Liver (tissue), 10 donors: ENCODE measurements at places on chromosomes 16 and 17. TPM values are rescaled to one million over a fixed set of nuclear protein-coding genes. Genes with fewer than 3 reads are reported as not detected.

DNA sequence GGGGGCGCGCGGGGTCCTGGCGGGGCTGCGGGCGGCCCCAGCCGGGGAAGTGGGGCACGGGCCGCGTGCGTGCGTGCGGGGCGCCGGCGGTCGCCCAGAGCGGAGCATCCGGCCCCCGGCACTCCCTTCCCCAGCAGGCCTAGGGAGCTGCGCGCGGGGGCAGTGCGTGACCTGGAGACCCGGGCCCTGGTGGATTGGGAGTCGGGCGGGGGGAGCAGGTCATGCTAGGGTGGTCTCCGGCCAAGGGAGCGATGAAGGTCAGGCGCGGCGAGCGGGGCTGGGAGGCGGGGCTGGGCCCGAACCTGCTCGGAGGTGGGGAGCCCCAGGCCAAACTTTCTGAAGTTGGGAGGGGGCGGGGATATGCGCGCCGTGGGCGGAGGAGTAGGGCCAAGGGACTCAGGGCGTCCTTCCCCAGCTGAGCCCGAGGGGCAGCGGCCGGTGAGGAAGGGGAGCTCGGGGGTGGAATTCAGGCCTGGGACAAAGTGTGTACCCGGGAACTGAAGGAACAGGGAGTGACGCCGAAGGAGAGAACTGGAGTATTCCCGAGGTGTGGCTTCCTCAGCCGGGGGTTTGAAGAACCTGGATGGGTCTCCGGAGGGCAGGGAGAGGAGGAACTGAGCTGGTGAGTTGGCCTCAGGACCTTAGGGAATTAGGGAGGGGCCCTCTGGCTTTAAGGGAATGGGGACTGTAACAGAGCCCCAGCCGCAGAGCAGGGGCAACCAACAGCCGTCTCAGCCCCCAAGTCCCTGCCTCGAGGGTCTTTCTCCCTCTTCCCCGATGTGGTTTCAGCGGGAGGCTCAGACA, 589 bp downstream of the XYLT2 start:
- DNase-seq, result no peak
- no peak overlapping the region for H3K27ac ChIP-seq
- H3K4me1 ChIP-seq, result peaks cover 17% of the 10 kb centered on the region
- H3K36me3 ChIP-seq, result no peaks in the 10 kb centered on the region
- peak overlapping the region; percentile 58 for H3K4me3 ChIP-seq

- no peaks in the 10 kb centered on the region for H3K27me3 ChIP-seq
- H3K4me1 ChIP-seq, result peaks cover 44% of the 10 kb centered on the region
- DNase-seq, result no peak
- no peak overlapping the region for H3K4me3 ChIP-seq
- H3K27ac ChIP-seq, result no peak overlapping the region
- H3K36me3 ChIP-seq, result no peaks in the 10 kb centered on the region
These were observed 33.9 kb downstream of the DCUN1D3 start for GRCh38 chr16:20866145-20866772.

DNA sequence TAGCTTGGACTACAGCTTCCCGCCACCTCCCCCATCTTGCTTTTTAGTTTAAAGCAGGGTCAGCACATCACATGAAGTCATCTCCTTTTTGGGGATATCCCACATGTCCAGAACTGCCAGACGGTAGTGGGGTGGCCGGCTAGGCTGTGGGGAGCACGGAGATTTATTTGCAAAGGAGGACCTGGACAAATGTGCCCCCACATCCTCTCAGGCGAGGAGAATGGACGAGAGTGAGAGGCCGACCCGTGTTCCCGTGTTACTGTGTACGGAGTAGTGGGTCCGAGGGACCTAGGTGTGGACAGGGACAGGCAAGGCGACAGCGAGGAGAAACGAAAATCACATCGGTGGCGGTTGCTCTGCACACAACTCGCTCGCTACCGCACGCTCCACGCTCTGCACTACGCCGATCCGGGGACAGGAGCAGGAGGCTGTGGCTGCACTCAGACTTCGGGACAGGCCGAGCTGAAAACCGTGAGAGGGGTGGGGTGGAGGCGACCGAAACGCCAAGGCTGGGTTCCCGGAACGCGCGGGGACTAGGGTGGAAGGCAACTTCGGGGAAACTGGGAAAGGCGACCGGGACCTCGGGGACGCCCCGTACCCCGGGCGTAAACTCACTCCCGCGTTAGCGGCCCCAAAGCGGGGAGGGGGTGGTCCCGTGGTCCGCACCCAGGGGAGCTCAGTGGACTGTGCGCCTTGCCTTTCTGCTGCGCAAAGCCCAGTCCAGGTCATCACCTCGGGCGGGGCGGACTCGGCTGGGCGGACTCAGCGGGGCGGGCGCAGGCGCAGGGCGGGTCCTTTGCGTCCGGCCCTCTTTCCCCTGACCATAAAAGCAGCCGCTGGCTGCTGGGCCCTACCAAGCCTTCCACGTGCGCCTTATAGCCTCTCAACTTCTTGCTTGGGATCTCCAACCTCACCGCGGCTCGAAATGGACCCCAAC, at the start of gene MT1A:
TSS of gene MT1A (plus strand) at position 853 of the 937 bp plus-strand sequence. CDS start at position 926, 73 bp downstream.
- peaks cover 4% of the 10 kb centered on the region for H3K4me1 ChIP-seq
- peak; percentile 75 for DNase-seq
- H3K4me3 ChIP-seq, result peak within 1 kb of the TSS; percentile 57
- no peaks in the 10 kb centered on the region for H3K27me3 ChIP-seq
- no peaks in the 10 kb centered on the region for H3K36me3 ChIP-seq

DNA sequence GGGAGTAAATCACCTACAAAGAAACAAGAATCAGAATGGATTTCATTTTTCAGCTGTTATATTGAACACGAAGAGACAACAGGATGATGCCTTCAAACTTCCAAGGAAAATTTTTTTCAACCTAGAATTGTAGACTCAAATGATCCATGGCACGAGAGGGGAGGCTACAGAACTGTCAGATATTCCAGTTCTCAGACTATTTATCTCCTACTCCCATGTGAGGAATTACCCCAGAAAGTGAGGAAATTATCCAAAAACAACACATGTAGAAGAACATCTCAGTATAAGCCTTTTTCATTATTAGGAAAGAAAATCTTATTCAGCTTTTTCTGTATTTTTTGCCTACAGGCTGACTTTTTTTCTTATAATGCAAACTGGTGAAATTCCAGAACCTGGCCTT, 5.5 kb upstream of the ASGR2 start:
- no peaks in the 10 kb centered on the region for H3K4me1 ChIP-seq
- no peak overlapping the region for H3K27ac ChIP-seq
- H3K27me3 ChIP-seq, result no peaks in the 10 kb centered on the region
- no peak overlapping the region for H3K4me3 ChIP-seq
- no peaks in the 10 kb centered on the region for H3K36me3 ChIP-seq

DNA sequence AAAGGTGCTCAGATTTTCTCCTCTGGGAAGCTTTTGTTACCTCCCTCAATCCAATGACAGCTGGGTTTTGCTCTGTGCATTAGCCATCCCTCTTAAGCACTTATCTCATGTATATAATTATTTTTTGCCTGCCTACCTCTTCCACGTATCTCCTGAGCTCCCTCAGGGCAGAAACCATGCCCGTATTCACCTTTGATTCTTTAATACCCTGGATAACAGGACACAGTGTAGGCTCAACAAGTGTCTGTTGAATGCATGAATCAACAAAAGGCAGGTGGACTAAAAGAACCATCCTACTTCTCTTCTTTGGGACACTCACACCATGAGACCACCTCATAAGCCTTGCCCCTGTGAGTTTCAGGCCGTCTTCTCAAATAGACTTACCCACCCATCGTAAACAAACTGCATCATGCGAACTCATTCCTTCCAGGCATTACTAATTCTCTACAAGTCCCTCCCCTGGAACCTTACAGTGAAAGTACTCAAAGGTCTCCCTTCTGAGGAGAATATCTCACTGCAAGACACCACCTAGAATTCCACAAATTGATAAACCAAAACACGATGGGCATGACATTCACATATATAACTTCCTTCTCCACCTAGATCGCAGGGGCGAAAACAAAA, 3.2 kb downstream of the ARHGAP17 start:
- no peak overlapping the region for H3K27ac ChIP-seq
- no peaks in the 10 kb centered on the region for H3K36me3 ChIP-seq
- H3K4me3 ChIP-seq, result no peak overlapping the region

DNA sequence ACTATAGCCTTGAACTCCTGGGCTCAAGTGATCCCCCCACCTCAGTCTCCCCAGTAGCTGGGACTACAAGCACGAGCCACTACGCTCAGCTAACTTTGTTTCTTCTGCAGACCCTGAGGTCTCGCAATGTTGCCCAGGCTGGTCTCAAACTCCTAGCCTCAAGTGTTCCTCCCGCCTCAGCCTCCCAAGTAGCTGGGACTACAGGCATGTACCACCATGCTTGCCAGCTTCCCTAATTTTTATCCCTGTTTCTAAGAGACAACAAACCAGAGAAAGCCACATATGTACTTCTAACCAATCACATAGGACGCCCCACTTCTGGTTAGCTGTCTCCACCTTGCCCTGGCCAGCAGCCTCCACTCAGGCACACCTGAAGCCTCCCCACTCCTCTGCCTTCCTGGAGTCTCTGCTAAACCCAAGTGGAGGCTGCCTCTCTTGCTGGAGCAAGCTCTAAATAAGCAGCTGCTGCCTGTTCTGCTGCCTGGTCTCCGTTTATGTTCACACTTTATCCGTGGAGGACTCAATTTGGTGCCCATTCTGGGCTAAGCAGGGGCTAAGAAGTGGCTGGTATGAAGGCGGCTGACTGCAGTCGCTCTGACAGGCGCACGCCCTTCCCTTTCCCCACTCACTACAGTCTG, 24.7 kb downstream of the NSMCE1 start:
- H3K4me3 ChIP-seq, result no peak overlapping the region
- no peaks in the 10 kb centered on the region for H3K27me3 ChIP-seq
- H3K36me3 ChIP-seq, result no peaks in the 10 kb centered on the region
- peak overlapping the region; percentile 76 for H3K27ac ChIP-seq
- peak; percentile 30 for DNase-seq
- peaks cover 11% of the 10 kb centered on the region for H3K4me1 ChIP-seq

DNA sequence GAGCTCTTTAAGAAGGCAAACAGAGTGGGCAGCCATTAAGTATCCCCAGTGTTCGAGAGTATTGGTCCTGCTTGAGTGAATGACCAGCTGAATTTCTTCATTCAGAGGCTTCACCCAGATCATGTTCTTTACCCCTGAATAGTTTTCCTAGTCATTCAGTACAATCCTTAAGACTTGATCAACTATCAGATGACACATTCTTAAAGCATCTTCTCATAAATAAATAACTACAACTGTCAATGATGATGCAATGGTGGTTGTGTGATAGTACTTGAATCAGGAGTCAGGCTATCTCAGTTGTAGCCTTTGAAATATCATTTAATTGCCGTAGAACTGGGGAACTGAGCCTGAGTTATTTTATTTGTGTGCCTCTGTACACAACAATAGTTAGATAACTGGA, 416.8 kb upstream of the CCL2 start:
- no peaks in the 10 kb centered on the region for H3K36me3 ChIP-seq
- H3K27me3 ChIP-seq, result peaks cover 4% of the 10 kb centered on the region
- no peak overlapping the region for H3K4me3 ChIP-seq
- H3K4me1 ChIP-seq, result no peaks in the 10 kb centered on the region

- H3K27me3 ChIP-seq, result no peaks in the 10 kb centered on the region
- no peak overlapping the region for H3K4me3 ChIP-seq
- no peak overlapping the region for H3K27ac ChIP-seq
- no peaks in the 10 kb centered on the region for H3K4me1 ChIP-seq
- no peaks in the 10 kb centered on the region for H3K36me3 ChIP-seq
These were observed 279.7 kb downstream of the SLC39A11 start for GRCh38 chr17:72812823-72813222.

- no peak overlapping the region for H3K27ac ChIP-seq
- H3K4me1 ChIP-seq, result peaks cover 19% of the 10 kb centered on the region
- DNase-seq, result peak; percentile 49
- no peak overlapping the region for H3K4me3 ChIP-seq
- H3K36me3 ChIP-seq, result no peaks in the 10 kb centered on the region
These were observed 4.2 kb downstream of the SMPD3 start for GRCh38 chr16:68444056-68444657.

DNA sequence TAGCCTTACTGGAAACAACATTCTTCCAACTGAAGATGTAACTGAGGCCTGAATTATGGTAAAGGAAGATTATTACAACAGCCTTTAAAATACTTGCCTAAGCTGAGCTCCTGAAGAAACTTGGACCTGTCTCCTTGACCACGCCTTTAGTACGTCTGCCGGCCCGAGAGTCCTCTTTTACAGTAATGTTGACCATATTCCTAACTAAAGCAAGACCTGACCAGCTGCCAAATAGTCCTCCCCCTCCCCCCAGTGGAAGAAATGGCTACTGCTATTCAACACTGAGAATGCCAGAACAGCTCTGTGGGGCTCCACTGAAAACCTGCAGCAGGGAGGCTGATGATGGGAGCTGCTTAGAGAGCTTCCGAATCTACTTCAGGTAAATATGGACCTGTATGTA, 12.6 kb upstream of the FOXJ1 start:
- no peak overlapping the region for H3K4me3 ChIP-seq
- H3K36me3 ChIP-seq, result no peaks in the 10 kb centered on the region
- H3K27ac ChIP-seq, result no peak overlapping the region

DNA sequence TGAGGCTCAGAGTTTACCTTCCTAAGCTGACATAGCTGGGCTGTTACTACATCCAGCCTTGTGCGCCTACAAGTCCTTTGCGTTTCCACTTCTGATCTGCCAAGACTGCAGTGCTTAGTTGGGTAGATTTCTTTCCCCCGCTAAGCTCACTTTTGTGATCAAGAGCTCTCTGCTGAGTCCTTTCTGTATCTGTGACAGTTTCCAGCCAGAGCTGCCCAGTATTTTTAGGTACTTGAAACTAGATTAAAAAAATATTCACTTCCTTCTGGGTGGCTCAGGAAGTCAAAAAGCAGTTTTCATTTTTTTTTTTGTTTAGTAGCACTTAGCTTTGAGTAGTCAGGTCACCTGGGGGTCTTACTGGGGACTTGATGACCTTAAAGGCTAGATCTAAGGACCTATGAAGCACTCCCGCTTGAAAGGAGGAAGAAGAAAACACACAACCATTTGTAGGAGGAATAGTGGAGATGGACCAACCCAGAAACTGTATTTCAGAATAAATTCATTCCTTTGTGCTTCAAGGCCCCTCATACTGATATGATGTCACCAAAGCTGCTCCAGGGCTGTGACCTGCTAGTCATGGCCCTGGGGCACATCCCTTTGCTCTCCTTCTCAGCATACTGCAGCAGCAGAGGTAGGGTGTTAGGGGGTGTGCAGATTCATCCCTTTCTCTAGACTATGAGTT, 75.6 kb upstream of the HNF1B start:
- H3K4me3 ChIP-seq, result no peak overlapping the region
- H3K36me3 ChIP-seq, result no peaks in the 10 kb centered on the region
- H3K27ac ChIP-seq, result no peak overlapping the region
- H3K27me3 ChIP-seq, result no peaks in the 10 kb centered on the region
- H3K4me1 ChIP-seq, result peaks cover 4% of the 10 kb centered on the region

The TRIM72 gene
- 0.10 TPM for polyA plus RNA-seq

The CLUH gene
- polyA plus RNA-seq, result 40.2 TPM

The TLCD2 gene
- 2.6 TPM for polyA plus RNA-seq

The CCDC78 gene
- polyA plus RNA-seq, result 0.05 TPM

The SOX15 gene
- 0.06 TPM for polyA plus RNA-seq

The FZD2 gene
- polyA plus RNA-seq, result 0.37 TPM

The EXOC3L1 gene
- 1.1 TPM for polyA plus RNA-seq
